ENCODE measurements at places on chromosomes 7 and 10.

DNA sequence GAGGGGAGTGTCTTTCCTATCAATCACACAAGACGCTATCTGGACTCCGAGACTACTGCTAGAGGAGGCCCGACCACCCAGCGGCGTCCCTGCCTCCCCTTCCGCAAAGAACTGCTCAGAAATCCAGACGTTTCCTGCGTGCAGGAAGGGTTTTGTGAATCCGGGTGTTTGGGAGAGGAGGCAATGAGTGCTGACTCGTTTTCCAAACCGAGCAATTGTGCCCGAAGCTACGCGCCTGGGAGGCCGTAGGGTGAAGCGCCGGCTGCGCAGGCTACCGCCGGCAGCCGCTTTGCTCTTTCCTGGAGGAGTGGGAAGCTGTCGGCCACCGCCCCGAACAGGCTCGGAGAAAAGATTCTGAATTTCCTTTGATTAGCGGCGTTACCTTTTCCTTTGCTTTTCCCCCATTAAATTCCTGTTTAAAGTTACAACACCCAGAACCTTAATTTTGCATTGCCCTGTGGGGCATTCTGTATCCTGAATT lies 5.3 kb downstream of the VAX1 start:
- no peak for DNase-seq

DNA sequence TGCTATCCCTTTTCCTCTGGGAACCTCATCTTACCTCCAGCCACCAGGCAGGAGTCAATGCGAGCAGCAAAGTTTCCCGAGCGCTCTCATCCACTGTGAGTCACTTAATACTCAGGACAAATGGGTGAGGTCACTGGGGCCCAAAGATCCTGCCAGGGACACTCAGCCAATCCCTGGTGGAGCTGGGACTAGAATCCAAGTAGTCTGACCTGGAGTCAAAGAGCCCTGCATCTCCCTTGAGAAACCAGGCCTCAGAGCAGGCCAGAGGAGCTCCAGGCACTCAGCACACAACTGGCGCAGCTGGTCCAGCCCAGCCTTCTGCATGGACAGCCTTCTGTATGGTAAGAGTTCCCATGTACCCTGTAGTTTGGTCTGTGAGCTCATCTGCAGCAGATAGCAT lies 142.3 kb downstream of the MAPK8 start:
- DNase-seq = no peak

GRCh38 chr10:79979976-79980687 lies 31.2 kb upstream of the SFTPD start:
- DNase-seq = no peak

GRCh38 chr7:100840470-100841100 lies 11.9 kb upstream of the SLC12A9 start:
- DNase-seq = no peak

GRCh38 chr7:36336390-36336789 lies 53.3 kb upstream of the ANLN start:
- no peak for DNase-seq

- DNase-seq = no peak
Observed at GRCh38 chr7:70542750-70543376, 589.1 kb upstream of the GALNT17 start.

- DNase-seq = no peak
Observed at GRCh38 chr10:106401967-106402366, 762.5 kb downstream of the SORCS1 start.

DNA sequence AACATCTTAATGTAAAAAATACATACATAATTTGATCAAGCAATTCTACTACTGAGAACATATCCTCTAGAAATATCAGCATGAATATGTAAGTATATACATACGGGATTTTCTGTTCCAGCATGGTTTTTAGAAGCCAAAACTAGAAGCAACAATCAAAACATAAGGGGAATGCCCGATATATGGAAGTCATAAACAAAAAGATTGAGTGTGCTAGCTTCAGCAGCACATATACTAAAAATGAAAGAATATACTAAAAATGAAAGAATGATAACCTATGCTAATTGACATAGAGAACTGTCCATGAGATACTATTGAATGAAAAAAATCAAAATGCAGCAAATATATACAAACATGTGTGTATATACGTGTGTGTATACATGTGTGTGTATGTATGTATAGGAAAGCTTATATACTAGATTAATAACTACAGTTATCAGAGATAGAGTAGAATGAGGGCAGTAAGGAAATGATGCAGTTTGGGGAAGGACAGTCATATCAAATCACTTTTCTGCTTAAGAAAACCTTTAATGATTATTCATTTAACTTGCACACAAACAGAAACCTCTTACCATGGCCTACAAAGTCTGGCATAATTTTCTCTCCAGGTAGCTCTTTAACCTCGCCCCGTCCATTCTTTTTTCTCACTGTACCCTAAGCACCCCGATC lies 72.9 kb downstream of the NPY start:
- no peak for DNase-seq

DNA sequence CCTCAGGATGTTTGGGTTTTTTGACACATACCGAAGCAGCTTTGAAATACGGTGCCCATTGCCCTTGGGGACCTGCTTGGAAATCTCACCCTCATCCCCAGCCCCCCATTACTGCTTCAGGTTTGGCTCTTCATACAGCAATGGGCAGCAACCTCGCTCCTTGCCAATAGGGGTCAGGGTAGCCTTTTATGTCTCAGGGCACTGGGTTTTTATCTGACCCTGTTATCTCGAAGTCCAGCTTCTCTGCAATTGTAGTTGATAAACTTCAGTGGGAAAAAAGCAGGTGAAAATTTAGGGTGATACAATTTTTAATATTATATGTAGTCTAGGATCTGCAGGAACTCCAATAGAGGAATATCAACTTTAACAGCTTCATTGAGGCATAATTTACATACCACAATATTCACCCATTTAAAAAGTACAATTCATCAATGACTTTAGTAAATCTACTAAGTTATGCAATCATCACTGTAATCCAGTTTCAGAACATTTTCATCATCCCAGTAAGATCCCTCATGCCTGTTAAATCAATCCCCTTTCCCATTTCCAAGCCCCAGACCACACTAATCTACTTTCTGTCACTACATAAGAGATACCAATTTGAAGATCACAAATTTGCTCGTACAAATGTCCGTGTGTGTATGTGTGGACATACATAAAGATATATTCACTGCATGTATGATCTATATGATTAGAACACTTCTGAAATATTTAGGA lies 386.2 kb downstream of the KCNMA1 start:
- no peak for DNase-seq

DNA sequence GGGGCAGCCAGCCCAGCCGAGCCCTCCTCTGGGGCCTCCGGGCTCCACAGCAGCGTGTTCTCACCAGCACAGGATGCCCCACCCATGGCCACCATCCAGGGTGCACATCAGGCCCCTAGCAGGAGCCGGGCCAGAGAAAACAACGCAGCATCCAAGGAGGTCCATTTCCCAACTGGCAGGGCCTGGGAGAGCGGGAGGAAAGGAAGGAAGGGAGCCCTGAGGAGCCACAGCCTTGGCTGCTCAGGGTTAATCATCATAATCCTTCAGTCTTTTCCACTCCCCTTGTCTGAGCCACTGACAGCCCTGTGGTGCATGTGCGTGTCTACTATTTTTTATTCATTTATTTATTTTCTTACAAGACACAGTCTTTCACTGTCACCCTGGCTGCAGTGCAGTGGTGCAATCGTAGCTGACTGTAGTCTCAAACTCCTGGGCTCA lies 3.6 kb downstream of the PLAC9 start:
- DNase-seq = no peak

- no peak for DNase-seq
Observed at GRCh38 chr10:1486841-1487687, 250.3 kb downstream of the ADARB2 start.

- no peak for DNase-seq
Observed at GRCh38 chr10:62153191-62153590, 115.5 kb downstream of the RTKN2 start.

DNA sequence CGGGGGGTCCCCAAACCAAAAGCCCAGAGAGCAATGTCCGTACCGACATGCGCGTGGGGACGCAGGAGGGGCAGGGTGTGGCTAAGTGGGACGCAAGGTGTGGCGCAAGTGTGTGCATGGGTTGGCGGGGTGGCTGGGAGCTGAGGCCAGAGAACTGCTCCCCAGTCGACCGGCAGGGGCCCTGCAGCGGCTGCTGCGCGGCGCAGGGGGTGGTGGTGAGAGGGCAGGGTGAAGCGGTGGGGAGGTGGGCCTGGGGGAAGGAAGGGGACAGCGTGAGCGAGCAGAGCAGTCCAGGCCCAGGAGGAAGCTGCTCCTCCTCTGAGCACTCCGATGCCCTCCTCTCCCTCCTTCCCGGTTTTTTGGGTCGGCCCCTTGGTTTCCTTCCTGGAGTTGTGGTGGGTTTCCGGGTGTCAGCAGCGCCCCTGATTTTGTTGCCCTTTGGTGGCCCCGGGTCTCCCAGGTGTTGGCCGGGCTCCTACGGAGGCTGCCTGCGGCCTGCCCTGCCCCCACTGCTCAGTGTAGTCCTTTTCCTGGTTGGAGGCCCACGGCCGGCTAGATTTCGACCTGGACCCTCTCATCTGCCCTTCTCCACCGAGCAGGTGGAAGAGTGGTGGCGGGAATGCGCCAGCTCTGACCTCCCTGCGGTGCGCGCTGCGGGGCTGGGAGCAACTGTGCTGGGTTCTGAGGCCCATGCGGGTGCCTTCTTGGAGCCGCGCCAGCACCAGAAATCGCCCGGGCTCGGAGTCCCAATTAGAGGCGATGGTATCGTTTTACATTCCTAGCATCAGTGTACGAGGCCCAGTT lies 40.5 kb upstream of the COMTD1 start:
- DNase-seq = no peak

All from esophagus squamous epithelium (tissue), 5 donors.